Urinary bladder (tissue), 4 donors: ENCODE measurements at places on chromosomes 5 and 9. TPM values are rescaled to one million over a fixed set of nuclear protein-coding genes. Genes with fewer than 3 reads are reported as not detected.

GRCh38 chr5:178730940-178731265 lies 444 bp upstream of the ZNF354A start:
- DNase-seq = no peak

DNA sequence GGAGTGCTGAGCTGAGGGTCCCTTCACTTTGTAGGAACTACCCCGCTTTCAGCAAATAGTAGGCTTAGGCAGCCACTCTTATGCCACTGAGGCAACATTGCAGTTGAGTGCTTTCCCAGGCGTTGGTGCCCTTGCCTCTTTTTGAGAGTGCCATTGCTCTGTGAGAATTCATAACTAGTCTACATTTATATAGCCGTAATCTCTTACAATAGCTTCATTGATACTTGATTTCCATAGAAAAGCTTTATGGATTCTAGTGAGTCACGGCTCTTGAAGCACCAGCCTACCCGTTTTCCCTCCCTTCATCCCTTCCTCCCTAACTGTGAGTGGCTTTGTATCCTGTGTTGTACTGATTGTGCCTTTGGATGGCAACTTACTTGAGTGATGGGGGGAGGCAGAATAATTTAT lies 283.9 kb downstream of the AOPEP start:
- no peak for DNase-seq

DNA sequence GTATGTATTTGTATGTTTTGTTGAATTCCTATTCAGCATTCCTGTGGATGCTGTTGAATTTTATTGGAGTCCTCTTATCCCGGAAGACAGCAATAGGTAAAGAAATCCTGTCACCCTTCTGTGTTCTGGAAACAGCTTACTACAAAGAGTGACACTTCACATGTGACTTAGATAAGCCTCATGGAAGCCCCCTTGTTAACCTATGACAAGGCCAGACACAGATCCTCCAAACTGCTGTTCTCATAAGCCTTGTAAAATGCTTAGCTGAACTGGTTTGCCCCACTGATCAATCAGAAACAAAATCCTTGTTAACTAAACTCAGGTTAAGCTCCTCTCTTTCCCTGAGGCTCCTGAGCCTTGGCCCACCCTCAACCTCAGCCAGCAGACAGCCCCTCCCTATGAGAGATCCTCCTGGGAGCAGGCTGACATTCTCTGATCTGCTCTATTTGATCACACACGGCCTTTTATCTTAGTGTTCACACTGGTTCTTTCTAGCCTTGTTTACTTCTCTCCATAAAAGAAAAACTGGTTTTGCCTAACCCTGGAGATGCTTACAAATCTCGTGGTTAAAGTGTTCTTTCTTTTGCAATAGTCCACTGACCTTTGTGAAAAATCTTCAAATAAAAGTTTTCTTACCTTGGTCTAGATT lies 29.4 kb upstream of the ATP6V1G1 start:
- DNase-seq = no peak

DNA sequence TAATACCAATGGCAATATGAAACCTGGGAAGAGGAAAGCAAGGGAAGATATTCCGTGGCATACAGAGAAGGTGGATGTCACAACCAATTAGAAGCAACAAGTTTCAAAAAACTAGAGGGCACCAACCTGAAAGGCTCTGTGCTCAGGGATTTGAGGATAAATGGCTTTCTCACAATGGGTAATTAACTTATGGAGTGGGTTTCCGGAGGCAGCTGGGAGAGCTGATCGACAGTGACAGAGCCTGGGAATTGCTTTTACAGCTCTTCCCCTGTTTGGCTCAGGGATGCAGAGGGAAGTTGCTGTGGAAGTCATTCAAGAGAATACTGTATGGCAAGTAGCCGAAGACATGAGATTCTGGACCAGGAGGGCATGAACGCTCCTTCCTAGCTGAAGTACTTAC lies 237.0 kb downstream of the KIF4B start:
- no peak for DNase-seq

- no peak for DNase-seq
These were observed 141.7 kb downstream of the HTR1A start for GRCh38 chr5:63820577-63820976.

GRCh38 chr5:162512935-162513565 lies 445.5 kb downstream of the GABRG2 start:
- no peak for DNase-seq

- no peak for DNase-seq
These were observed 131.9 kb downstream of the MRPL36 start for GRCh38 chr5:1667648-1668140.

GRCh38 chr5:107302441-107302840 lies 368.3 kb downstream of the EFNA5 start:
- no peak for DNase-seq

GRCh38 chr5:109900461-109900860 lies 210.7 kb downstream of the MAN2A1 start:
- no peak for DNase-seq

GRCh38 chr9:14399756-14400657 lies 86.1 kb upstream of the NFIB start:
- DNase-seq = no peak

- DNase-seq = no peak
These were observed 9.9 kb downstream of the DAPK1 start for GRCh38 chr9:87507576-87507975.

DNA sequence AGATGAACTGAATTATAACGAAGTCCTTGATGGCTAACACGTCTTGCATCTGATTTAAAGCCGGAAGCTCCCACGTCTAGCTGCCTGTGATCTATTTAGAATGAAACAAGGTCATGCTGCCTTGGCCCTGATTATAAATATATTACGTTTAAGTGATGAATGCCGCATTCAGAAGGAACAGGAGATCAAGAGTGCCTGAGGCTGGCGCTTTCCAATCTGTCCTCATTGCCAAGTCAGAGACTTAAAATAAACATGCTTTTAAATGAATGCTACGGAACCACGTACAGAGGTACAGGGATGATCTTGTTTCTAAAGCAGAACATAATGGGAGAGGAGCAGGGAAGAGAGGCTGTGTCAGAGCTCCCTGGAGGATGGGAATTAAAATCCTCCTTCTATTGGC lies 292.8 kb downstream of the TLE1 start:
- no peak for DNase-seq

- no peak for DNase-seq
These were observed 57.4 kb downstream of the DAP start for GRCh38 chr5:10703676-10704075.

The GADD45G gene
- 25.5 TPM for polyA plus RNA-seq

The IL5 gene
- polyA plus RNA-seq = not detected

The STC2 gene
- polyA plus RNA-seq = 8.9 TPM

The TRMT10B gene
- polyA plus RNA-seq = 9.5 TPM

The SIMC1 gene
- polyA plus RNA-seq = 11.7 TPM

The COL15A1 gene
- 42.0 TPM for polyA plus RNA-seq
